ENCODE measurements at places on chromosomes 16 and 17. TPM values are rescaled to one million over a fixed set of nuclear protein-coding genes. Genes with fewer than 3 reads are reported as not detected.

The ITGAD gene
- not detected for total RNA-seq

GRCh38 chr17:40872416-40872815, 5.4 kb upstream of the KRT12 start:
- no peak for DNase-seq

- DNase-seq = no peak
Observed at GRCh38 chr17:22435231-22435974, 743.1 kb downstream of the KCNJ18 start.

The PCGF2 gene
- total RNA-seq = 23.8 TPM

DNA sequence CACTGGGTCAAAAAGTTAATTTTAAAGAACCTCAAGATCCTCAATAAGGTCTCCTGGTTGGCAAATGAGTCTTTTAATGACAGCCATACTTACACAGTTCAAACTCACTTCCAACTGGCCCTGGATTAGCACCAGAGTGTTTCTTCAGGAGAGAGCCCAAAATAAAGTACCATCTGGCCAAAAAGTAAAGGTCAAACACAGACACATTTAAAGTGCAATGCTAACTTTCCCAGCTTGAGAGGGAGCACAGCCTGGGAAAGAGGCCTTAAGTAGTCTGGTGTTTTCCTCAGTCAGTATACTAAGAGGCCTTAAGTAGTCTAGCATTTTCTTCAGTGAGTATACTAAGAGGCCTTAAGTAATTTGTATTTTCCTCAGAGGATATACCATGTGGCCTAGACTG, 46.6 kb upstream of the ERN1 start:
- DNase-seq = no peak

The FOXF1 gene
- total RNA-seq = 0.25 TPM

- no peak for DNase-seq
Observed at GRCh38 chr17:51995797-51996403, 162.6 kb downstream of the CA10 start.
